NCI-H524 (cell line): ENCODE measurements at places on chromosomes 13 and 19.

DNA sequence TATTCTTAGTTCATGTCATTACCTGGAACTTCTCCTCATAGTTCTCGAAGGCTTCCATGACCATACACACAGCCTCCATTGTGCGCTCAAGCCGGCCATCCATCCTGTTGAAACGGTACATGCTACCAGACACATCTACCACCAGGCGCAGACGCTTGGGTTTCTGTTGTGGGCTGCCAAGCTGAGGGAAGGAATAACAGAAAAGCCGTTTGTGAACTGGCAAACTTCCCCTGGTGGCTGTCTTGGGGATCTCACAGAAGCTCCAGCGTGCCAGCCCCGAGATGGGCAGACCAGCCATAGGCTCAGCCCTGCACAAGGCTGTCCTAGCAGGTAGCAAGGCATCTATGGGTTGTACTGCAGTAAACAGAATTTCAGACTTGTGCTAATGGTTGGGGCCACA is 130.1 kb downstream of the RGCC start:
- DNase-seq = no peak

DNA sequence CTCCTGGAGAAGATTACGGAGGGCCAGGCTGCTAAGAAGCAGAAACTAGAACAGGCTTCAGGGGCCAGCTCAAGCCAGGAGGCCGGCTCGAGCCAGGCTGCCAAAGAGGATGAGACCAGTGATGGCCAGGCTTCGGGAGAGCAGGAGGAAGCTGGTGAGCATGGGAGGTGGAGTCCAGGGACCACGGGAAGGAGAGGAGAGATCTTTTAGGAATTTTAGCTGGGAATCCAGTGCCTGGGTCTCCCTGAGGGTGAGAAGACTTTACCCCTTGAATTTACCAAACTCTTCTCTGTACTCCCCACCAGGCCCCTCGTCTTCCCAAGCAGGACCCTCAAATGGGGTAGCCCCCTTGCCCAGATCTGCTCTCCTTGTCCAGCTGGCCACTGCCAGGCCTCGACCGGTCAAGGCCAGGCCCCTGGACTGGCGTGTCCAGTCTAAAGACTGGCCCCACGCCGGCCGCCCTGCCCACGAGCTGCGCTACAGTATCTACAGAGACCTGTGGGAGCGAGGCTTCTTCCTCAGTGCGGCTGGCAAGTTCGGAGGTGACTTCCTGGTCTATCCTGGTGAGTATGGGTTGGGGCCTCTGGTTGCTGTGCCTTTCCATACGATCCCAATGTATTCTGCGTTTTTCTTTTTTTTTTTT is 824 bp downstream of the TSEN34 start:
- DNase-seq = no peak

- no peak for DNase-seq
Observed at GRCh38 chr19:3697094-3697493, 3.2 kb downstream of the PIP5K1C start.

GRCh38 chr19:38011426-38011825 is 104.4 kb downstream of the SIPA1L3 start:
- DNase-seq = no peak
